Central memory CD8-positive, alpha-beta T cell (primary cell): ENCODE measurements at places on chromosomes 5 and 9.

DNA sequence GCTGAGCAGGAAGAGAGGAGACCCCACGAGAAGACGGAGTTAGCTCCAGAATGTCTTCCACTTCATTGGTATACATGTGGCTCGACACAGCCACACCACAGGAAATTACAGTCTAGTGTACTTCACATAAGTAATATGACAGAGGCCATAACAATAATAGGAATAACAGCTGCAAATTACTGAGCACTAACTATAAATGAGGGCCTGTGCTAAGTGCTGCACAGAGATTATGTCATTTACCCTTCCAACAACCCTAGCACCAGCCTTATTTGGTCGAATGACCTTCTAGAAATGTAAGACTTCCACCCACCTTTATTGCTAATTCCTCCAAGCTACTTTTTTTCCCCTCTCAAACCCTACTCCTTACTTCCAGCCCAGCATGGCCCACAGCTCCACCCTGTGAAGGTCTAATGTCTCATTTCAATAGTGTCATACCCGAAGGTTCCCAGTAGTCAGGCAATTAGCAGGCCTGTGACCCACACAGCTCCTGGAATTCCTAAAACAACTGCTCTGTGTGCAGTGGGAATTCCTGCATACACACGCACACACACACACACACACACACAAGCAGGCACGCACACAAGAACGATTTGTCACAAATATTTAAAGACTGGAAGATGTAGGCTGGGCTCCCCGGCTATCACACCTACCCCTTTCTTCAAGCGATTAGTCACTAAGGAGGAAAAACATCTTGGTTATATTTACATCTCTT is 134.5 kb downstream of the FRMD3 start:
- no peak for DNase-seq

- DNase-seq: no peak
Observed at GRCh38 chr9:18866121-18866831, 166.7 kb downstream of the SAXO1 start.

GRCh38 chr5:141560725-141561483 is 57.9 kb downstream of the DIAPH1 start:
- DNase-seq: no peak

- no peak for DNase-seq
Observed at GRCh38 chr5:39850291-39850690, 425.5 kb upstream of the DAB2 start.

GRCh38 chr9:112007575-112008240 is 111.1 kb downstream of the UGCG start:
- no peak for DNase-seq

DNA sequence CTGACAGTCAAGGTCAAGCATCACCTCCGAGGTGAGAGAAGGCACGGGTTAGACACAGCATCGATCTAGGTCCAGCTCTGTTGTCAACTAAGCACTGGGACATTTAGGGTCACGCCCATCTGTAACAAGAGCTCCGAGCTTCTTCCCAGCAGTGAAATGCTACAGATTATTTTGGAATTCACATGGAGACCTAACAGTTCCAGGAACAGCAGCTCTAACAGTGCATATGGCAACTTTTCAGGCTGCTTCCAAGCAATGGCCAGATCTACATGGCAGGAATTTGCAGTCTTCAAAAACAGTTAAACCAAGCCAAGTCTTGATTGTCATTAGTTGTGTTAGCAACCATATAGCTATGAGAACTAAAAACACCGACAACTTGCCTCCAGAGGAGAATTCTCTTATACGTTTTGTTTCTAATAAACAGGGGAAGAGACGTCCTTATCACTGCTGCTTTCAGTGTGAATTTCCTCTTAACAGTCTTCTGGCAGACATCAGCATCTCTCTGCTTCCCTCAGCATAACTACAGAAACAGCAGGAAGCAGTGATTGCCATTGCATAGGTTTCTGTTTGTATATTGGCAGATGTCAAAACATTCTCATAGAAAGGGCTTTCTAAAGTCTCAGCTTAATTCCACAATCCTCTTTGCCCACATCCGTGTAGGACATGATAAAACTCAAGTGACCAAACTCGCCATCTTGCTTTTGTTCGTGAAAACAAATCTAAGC is 242.1 kb upstream of the DAPK1 start:
- DNase-seq: no peak

- DNase-seq: no peak
Observed at GRCh38 chr9:77534376-77535057, 113.6 kb downstream of the GNA14 start.

DNA sequence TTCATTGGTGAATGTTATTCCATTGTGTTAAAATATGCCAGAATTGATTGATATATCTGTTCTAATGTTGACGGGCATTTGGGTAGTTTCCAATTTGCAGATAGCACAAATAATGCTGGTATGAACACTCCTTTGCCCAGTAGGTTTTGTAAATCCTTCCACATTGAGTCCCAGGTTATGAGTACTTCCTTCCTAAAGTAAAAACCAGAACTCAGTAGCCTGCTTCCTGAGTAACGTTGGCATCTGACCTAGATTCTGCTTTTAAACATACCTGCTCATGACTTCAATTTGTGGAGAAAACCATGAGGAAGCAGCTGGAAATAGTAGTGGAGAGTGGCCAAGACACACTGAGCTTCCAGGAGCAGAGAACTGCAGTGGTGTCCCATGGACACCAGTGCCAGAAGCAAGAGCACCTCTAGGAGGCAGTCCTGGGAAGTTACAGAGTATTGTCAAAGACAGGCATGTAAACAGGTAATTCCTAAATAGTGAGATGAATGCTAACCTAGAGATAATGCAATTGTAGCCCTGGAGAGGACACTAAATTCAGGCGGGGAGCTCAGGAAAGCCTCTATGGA is 24.3 kb upstream of the RASGRF2 start:
- no peak for DNase-seq

DNA sequence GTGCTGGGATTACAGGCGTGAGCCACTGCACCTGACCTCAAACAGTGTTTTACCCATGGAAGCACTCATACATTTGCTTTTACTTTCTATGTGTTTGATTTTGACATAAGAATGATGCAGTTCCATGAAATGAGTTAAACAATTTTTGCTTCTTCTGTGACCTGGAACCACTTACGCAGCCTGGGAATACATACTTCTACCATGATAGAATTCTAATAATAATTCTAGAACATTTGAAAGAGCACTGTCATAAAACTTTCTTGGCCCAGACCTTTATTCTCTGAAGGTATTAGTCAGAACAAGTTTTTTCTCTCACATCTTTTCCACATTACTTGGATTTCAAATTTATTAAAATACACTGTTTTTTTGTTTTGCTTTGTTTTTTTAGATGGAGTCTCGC is 25.3 kb upstream of the COL5A1 start:
- DNase-seq: no peak

- DNase-seq: no peak
Observed at GRCh38 chr5:122719991-122720746, 54.7 kb upstream of the SNX2 start.

GRCh38 chr5:41250351-41250987 is 37.1 kb upstream of the C6 start:
- DNase-seq: no peak

DNA sequence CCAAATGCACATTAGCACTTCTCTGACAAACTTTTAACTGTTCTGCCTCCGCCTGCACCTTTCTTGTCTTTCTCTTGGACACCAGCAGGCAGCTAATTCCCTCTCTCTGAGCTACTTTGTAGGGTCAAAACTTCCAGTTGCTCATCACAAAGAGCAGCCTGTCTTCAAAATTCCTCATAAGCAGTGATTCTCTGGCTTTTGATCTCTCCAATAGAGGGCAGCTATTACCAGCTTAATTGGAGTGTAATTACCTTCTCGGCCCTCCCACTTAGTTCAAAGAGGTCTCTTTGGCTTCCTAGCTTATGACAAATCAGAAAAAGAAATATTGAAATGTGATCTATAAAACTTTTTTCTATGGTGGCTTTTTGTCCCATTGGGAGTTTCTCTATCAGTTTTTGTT is 43.6 kb upstream of the RAD23B start:
- DNase-seq: no peak

GRCh38 chr5:32711362-32711680 is 200 bp downstream of the NPR3 start:
- no peak for DNase-seq

DNA sequence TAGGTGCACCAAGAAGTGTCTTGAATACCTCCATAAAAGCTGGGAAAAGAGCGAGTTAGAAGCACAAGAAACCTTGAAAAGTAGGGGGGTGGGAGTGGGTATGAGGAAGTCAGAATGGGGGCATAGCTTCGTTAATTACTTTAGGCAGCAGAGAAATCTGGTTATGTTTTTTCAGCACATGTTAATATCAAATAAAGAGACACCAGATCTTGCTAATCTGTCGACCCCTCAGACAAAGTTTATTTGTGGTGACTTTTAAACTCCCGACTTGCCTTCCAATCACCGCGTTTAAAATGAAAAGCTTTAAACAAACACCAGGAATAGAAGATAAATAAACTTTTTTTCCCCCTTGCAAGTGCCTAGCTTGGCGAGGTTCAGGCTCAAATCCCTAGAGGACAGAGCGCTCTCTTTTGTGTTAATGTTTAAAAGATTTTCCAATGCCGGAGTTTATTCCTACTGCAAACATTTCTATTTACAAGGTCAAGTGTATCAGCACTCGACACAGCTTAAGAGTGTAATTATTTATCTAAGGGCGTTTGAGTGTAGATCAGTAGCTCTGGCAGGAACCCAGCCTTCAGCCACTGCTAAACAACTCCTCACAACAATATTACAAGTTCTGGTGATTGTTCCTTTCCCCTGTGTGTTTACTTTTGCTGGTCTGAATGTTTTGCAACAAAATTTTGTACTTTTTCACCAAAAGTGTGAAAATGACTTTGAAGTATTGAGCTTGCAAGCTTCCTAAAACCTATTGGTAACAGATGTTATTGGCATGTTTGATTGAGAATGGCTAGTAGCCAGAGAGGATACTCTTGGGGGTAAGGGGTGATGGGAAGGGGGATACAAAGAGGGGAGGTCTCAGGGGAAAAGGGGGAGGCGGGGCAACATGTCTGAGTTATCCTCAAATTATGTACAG is 3.8 kb downstream of the GAS1 start:
- DNase-seq: no peak

DNA sequence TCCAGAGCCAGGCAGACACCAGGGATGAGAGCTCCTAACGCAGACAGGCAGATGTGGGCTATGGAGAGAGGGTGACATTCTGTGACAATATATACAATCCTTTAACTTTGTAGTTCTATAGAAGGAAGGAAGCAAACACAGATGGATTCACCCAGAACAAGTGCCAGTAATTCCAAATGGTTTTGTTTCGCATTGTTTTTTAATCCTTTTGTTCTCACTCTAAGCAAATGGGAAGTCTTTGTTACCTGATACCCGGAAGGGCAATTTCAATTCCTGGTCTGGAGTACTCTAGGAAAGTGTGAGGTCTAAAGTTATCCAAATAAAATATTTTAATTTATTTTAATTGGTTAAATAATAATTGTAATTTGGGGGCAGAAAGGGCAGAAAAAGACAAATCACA is 2.5 kb downstream of the FRMD3 start:
- no peak for DNase-seq

DNA sequence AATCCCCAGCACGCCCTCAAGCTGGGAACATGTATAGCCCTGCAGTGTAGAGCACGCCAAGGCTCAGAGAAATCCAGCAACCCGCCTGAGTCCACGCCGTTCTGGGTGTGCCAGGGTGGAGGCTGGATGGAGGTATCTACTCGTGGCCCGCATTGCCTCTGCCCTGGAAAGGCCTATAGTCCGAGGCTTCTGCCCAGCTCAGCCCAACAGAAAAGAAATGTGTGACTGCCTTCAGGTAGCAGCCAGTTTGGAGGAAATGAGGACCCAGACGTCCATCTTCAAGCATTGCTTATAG is 18.2 kb downstream of the S1PR3 start:
- no peak for DNase-seq

GRCh38 chr9:99365233-99365980 is 143.3 kb downstream of the SEC61B start:
- no peak for DNase-seq

- no peak for DNase-seq
Observed at GRCh38 chr5:25851301-25851700, 1187.1 kb downstream of the CDH9 start.

DNA sequence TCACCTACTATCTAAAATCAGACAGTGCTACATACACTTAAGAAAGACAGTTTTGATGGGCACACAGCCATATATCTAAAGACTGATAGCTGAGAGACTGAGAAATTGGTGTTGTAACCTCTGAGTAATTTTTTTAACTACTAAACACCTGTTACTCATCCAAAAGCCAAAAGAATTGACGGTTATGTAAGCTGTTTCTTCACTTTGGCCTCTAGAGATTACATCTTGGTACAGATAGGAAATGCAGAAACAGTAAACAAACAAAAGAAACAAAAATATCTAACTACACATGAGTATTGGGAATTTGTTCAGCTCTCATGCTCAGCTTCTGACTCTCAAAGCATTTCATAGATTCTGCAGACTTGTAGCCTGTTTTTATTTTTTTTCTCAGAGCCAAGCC is 152.1 kb upstream of the GAS1 start:
- DNase-seq: no peak

DNA sequence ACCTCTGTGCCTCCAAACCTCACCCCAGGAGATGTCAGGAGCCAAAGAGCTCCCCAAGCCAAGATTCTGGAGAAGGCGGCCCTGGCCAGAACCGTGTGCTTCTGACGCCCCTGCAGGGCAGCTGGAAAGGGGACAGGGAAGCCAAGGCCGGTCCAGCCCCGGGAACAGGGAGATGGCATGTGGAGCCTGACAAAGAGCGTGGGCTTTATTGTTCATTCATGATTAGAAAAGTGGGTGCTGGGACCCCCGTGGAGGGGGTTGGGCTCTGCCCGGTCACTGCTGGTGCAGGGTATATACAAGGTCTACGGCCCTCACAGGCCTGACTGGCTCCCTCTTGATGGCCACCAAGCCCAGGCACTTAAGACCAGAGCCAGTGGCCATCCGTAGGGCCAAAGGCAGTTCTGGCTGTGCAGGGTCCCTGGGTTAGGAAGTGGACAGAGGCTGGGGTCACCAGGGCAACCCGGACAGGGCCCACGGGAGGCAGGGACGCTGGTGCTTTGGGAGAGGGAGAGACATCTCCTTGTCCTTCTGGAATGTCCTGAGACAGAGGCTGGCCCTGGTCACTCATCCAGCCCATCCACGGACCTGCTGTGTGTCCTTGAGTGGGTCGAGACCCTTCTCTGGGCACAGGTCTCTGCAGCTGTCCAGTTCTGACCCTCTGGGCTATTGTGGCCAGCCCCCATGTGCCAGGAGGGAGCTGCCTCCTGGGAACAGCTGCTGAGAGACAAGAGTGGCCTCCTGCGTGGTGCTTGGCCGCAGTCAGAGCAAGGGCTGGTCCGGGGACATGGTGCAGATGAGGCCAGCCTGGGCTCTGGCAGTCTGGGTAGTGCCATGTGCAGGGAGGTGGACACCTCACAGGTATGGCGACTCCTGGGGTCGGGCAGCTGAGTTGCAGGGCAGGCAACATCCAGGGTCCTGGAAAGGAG is 12.5 kb downstream of the NINJ1 start:
- no peak for DNase-seq

DNA sequence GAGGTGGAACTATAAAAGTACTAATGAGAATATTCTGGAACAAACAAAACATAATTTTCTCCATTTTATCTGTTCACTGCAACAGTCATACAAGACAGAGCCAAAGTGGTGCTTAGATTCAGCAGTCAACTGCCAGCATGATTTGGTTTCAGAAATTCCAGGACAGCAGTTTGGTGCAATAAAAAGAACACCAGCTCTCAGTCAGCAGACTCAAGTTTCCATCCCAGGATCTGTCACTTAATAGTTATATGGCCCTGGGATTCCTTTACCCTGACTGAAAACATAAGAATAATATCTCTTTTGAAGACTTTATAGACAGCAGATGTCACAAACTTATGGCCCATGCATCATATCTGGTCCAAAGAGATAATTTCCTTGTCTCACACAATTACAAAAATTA is 92.8 kb upstream of the RASEF start:
- no peak for DNase-seq
